ENCODE measurements at places on chromosomes 13 and 19.

DNA sequence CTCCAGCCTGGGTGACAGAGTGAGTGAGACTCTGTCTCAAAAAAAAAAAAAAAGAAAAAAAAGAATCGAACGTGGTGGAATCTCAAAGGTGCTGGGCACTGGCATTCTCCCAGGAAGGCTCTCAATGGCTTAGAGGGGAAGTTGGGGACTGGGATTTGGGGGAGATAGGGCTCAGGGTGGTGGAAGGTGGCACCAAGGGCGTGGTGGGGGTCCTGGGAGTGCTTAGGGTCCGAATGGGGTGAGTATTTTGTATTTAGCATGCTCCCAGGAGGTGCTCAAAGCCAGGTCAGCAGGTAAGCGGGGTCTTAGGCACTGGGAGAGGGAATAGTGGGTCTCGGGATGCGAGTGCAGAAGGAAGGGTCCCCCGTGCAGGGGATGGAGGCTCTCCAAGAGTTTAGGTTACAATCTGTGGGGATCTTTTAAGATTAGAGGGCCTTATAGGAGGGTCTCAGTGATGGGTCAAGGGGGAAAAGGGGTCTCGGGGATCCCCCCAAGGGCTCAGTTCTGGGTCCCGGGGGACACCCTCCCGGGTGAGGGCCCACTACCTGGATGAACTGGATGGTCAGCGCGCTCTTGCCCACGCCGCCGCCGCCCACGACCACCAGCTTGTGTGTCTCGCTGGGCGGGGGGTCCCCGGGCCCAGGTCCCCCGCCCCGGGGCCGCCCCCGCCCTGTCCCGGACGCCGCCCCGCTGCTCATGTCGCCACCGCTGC lies 386 bp downstream of the RRAS start:
- no peak for DNase-seq

GRCh38 chr19:14786421-14786851 lies 8.1 kb upstream of the ADGRE2 start:
- no peak for DNase-seq

GRCh38 chr13:41674246-41674645 lies 216.9 kb downstream of the RGCC start:
- DNase-seq: no peak

DNA sequence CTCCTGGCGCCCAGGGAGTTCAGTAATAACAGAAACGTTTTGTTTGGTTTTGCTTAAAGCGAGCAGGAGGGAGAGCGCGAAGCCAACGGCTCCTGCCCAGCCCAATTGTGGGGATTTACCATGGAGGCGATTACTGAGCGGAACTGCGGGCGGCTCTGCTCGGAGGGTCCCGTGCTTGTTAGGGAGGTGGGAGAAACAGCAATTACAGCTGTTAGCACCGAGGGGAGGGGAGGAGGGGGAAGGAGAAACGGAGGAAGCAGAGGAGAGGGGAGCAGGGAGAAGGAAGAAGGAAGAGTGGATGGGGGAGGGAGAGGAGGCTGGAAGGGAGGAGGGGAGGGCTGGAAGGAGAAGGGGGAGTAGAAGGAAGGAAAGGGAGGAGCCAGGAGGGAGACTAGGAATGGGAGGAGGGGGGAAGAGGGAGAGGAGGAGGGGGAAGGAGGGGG lies 7.7 kb upstream of the ONECUT3 start:
- DNase-seq: no peak

DNA sequence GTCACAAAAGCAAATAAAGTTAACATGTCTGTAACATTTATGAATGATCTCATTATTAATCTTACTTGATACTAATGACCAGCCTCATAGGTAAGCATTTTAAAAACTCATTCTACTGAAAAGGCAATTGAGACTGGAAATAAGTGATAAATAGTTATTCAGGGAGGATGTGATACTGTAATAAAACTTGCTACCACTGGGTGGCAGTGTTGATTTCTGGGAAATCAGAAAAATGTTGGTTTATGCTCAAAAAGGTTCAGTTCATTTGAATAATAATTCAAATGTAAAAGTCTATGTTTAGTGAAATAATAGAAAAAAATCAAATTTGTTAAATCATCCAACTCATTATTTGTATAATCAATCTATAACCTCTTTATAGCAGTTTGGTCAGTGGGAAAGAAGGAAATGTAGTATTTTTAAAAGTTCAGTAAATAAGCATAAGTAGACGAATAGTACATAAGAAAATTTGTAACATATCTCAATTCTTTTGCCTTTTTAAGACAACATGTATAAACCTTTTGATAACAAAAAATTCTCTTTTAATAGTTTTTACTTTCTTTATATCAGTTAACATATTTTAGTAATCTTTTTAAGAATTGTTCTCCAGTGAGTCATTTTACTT lies 9.6 kb downstream of the ABHD13 start:
- DNase-seq: no peak
